Activated B cell treated with CpG ODN at 0.5 μM for 24 hours (primary cell): ENCODE measurements at places on chromosomes 7 and 10. TPM values are rescaled to one million over a fixed set of nuclear protein-coding genes. Genes with fewer than 3 reads are reported as not detected.

DNA sequence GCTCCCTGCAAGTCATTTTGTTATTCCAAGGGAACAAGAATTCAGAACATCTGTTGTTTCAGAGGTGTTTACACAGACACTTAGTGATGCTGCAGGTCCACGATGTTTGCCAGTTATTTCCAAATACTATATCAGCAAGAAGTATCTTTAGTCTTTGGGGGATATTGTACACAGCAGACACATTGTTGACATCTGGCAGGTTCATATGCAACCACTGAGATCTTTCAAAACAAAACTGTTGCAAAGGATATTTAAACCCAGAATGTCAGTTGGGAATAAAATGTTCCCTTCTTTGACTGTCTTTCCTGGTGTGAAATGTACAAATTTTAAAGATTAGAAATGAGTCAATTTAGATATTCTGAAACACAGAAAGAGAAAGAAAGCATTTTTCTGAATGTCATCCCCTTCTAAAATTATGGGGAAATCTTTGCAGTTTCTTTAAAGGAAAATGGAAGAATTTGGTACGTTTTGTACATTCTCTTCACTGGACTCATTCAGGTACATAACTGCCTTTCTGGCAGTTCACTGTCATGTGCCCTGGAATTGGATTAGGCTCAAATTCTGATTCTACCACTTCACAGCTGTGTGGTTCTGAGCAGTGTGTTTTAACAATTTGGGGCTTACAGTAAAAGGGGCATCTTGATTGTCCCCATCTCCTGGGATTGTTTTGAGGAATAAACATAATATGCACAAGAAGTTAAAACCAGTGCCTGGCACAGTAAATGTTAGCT, 40.3 kb upstream of the CELF2 start:
- peaks cover 1% of the 10 kb centered on the region for H3K4me1 ChIP-seq
- no peak overlapping the region for H3K27ac ChIP-seq
- no peak for DNase-seq
- no peaks in the 10 kb centered on the region for H3K36me3 ChIP-seq
- peaks cover 31% of the 10 kb centered on the region for H3K27me3 ChIP-seq
- no peak overlapping the region for H3K4me3 ChIP-seq

- H3K36me3 ChIP-seq = no peaks in the 10 kb centered on the region
- no peak for DNase-seq
- H3K27me3 ChIP-seq = peaks cover 4% of the 10 kb centered on the region
- no peaks in the 10 kb centered on the region for H3K4me1 ChIP-seq
- H3K27ac ChIP-seq = no peak overlapping the region
- no peak overlapping the region for H3K4me3 ChIP-seq
Observed at GRCh38 chr10:49082766-49083165, 32.6 kb downstream of the VSTM4 start.

DNA sequence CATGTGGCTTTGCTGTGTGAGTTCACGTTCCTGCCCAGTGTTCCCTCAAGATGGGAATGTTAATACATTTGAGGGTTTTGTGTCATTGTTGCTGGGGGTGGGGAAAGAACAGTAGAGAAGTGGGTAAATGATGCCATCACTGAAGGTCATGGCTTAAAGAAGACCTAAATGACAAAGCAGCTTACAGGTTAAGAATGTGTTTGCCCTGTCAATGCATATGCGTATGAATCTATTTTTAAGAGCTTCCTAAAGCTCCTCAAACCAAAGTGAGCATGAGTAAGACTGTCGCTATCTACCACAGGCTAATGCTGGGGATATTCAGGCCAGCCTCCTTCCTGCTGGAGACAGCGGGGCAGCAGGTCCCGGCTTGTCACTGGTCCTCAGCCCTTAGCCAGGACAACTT, 162.9 kb downstream of the CREB5 start:
- H3K36me3 ChIP-seq = no peaks in the 10 kb centered on the region
- peaks cover 17% of the 10 kb centered on the region for H3K27me3 ChIP-seq
- no peak overlapping the region for H3K4me3 ChIP-seq

GRCh38 chr7:69088185-69088584, 510.1 kb upstream of the AUTS2 start:
- no peak overlapping the region for H3K27ac ChIP-seq
- H3K4me1 ChIP-seq = no peaks in the 10 kb centered on the region
- DNase-seq = no peak
- H3K4me3 ChIP-seq = no peak overlapping the region
- H3K27me3 ChIP-seq = no peaks in the 10 kb centered on the region

DNA sequence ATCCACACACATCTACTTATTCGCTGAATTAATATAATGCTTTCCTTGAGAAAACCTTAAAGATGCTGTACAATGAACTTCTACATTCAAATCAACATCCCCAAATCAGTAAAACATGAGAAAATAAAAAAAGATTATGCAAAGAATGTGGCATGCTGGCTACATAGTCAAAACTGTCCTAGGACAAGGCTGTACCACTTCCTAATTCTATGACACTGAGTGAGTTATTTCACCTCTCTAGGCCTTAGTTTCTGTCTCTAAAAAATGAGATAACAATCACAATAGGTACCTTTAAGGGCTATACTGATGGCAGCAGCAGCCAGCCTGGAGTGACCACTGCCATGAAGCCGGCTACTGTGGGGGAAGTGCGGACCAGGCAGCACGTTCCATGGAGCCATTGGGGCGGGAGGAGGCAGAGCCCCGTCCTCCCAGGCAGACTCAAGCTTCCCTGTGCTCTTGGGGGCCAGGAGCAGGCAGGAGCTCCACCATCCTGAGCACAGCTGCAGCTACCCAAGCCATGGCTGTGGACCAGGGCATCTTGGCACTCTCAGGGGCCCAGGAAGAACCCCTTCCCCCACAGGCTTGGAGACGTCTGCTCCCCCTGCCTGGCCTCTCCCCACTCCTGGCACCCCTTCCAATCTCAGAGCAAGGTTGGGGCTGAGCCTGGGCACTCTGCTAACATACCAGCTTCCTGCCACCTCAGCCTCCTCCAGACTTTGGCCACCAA, 110.2 kb downstream of the ELAPOR2 start:
- H3K4me1 ChIP-seq = peaks cover 27% of the 10 kb centered on the region
- H3K27me3 ChIP-seq = no peaks in the 10 kb centered on the region
- H3K4me3 ChIP-seq = peak overlapping the region; percentile 48
- peak overlapping the region; percentile 80 for H3K27ac ChIP-seq
- H3K36me3 ChIP-seq = no peaks in the 10 kb centered on the region
- peak; percentile 15 for DNase-seq

DNA sequence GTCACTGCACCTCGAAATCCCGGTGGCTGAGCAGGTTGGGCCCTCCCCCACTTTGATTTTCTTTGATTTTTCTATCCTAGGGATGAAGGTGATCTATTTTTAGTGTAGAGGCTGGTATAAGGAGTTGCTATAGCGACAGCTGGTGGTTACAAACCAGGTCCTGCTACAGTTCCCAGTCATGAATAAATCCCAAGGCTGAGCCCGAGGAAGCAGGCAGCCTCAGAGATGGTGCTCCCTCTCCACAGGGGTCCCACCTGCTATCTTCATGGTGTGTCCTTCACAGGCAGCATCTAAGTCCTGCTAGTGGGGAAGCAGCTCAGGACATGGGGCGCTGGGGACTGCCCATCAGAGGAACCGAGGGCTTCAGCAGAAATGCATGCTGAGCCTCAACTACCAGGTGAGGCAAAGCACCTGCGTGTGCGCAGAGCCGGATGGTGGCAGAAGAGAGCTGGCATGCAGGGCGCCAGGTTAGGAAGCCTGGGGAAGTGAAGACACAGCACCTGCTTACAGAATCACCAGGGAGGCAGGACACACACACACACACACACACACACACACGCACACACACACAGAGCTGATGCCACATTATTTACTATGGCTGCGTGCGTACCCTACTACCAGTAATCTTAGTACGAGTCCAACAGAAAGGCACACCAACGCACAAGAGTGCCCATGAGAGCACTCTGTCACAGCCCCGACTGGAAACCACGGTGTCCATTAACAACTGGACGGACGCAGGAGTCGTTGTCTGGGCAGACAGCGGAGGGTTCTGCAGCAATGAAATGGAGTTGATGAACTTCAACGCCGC, 150.9 kb downstream of the PRKAG2 start:
- H3K4me3 ChIP-seq = peak overlapping the region; percentile 28
- H3K36me3 ChIP-seq = no peaks in the 10 kb centered on the region
- H3K4me1 ChIP-seq = peaks cover 37% of the 10 kb centered on the region
- H3K27me3 ChIP-seq = no peaks in the 10 kb centered on the region

- no peak for DNase-seq
- no peak overlapping the region for H3K27ac ChIP-seq
- H3K36me3 ChIP-seq = peaks cover 3% of the 10 kb centered on the region
Observed at GRCh38 chr10:48639632-48640031, 34.8 kb upstream of the ARHGAP22 start.

GRCh38 chr10:49608166-49609005, 1.7 kb upstream of the SLC18A3 start:
- H3K4me3 ChIP-seq = no peak overlapping the region
- DNase-seq = no peak
- no peaks in the 10 kb centered on the region for H3K36me3 ChIP-seq
- H3K4me1 ChIP-seq = peaks cover 12% of the 10 kb centered on the region

DNA sequence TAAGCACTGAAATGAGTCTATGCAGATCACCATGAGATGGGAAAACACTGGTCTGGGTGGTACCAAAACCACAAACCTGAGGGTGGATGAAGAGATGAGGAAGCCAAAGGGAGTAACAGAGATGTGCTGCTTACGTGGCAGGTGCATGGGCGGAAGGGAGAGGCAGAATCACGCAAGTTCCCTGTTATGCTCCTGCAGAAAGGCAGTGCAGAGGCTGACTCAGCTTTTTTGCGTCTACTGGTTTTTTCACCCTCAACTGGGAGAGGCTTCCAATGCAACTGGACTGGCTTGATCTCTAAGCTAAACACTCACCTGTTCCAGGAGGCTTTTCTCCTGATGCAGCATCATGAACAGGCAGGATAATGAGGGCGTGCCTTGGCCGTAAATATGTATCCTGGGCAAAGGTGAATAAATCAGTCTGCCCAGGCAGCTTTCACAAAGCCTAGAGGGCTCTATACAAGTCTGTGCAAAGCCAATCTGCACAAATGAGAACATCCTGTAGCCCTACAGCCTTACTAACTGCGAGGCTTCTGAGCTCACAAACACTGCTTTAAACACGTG, 95.4 kb upstream of the AFAP1L2 start:
- peak; percentile 37 for DNase-seq
- H3K36me3 ChIP-seq = peaks cover 12% of the 10 kb centered on the region
- H3K27me3 ChIP-seq = no peaks in the 10 kb centered on the region
- peak overlapping the region; percentile 96 for H3K27ac ChIP-seq
- H3K4me1 ChIP-seq = peaks cover 83% of the 10 kb centered on the region

GRCh38 chr7:117193564-117193963, 129.3 kb downstream of the WNT2 start:
- H3K4me3 ChIP-seq = no peak overlapping the region
- no peak for DNase-seq
- no peak overlapping the region for H3K27ac ChIP-seq
- no peaks in the 10 kb centered on the region for H3K4me1 ChIP-seq
- peaks cover 8% of the 10 kb centered on the region for H3K36me3 ChIP-seq

GRCh38 chr10:128779416-128779815, 653.2 kb upstream of the MKI67 start:
- no peak for DNase-seq
- H3K4me3 ChIP-seq = no peak overlapping the region
- H3K36me3 ChIP-seq = no peaks in the 10 kb centered on the region
- no peaks in the 10 kb centered on the region for H3K27me3 ChIP-seq

DNA sequence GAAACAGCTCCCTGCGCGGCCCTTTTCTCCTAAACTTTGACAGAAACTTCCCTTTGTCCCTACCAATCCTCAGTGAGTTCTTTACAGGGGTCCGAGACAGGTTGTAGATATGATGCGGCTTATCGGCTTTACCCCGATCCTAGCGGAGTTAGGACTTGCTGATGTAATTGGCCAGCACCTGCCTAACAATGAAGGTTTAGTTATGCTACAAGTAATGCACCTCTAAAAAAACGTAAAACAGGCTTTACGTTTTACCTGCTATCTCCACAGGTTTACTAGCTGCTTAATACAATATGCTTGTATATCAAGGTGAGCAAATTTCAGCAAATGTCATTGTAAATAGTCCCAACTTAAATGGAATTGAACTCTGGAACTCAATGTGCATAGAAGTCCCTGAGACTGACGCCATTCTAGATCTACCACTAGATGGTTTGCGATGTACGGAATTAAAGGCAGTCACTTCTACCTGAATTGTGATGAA, 697 bp upstream of the SNX13 start:
- no peak for DNase-seq
- H3K36me3 ChIP-seq = peaks cover 15% of the 10 kb centered on the region
- H3K27ac ChIP-seq = peak overlapping the region; percentile 98
- H3K4me1 ChIP-seq = peaks cover 40% of the 10 kb centered on the region
- H3K4me3 ChIP-seq = peak overlapping the region; percentile 98

- no peaks in the 10 kb centered on the region for H3K4me1 ChIP-seq
- H3K27ac ChIP-seq = no peak overlapping the region
- no peaks in the 10 kb centered on the region for H3K27me3 ChIP-seq
- no peak overlapping the region for H3K4me3 ChIP-seq
Observed at GRCh38 chr7:110442381-110442837, 648.5 kb upstream of the LRRN3 start.

DNA sequence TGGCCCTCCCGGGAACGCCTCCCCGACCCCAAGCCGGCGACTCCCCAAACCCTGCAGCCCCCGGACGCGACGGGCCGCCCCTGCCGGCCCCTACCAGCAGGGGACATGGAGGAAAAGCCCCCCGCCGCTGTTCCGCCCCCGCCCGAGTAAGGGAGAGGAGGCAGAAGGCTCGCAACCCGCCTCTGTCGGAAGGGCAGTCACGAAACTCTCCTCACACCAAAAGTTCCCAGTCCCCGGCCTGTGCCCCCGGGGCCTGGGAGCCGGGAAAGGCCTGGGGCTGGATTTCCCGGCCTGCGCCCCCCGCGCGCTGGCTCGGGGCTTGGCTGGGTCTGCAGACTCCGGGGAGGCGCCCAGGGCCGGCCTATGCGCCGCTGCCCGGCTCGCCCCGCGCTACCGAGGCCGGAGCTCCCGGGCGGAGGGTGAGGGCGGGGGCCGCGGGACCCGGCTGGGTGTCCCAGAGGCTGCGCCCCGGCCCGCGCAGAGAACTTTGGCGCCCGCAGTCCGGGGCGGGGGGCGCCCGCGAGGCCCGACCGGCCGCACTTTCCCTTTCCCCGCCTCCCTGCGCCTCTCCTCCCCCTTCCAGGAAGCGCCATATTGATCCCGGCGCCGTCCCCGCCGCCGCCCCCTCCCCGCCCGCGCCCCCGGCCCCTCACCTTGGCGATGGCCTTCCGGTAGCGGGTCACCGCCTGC, 728 bp downstream of the PARD3 start:
- no peak for DNase-seq
- H3K27ac ChIP-seq = no peak overlapping the region
- H3K4me1 ChIP-seq = peaks cover 13% of the 10 kb centered on the region
- no peak overlapping the region for H3K4me3 ChIP-seq
- H3K36me3 ChIP-seq = no peaks in the 10 kb centered on the region

GRCh38 chr7:45013465-45013967, 13.5 kb downstream of the CCM2 start:
- H3K27ac ChIP-seq = no peak overlapping the region
- H3K27me3 ChIP-seq = no peaks in the 10 kb centered on the region
- DNase-seq = no peak
- H3K4me3 ChIP-seq = no peak overlapping the region
- H3K4me1 ChIP-seq = peaks cover 19% of the 10 kb centered on the region

GRCh38 chr7:146150153-146150552, 33.6 kb downstream of the CNTNAP2 start:
- H3K4me3 ChIP-seq = no peak overlapping the region
- no peaks in the 10 kb centered on the region for H3K4me1 ChIP-seq
- no peaks in the 10 kb centered on the region for H3K27me3 ChIP-seq
- no peak overlapping the region for H3K27ac ChIP-seq
- no peak for DNase-seq

COL26A1 gene
- not detected in 2 replicates for total RNA-seq

DDIT4 gene
- 175 and 180 TPM in 2 replicates for total RNA-seq

JMJD1C gene
- 167 and 176 TPM in 2 replicates for total RNA-seq

ZNF398 gene
- total RNA-seq = 15.1 and 17.3 TPM in 2 replicates
